Mesangial cell (primary cell): ENCODE measurements at places on chromosomes 13 and 19. TPM values are rescaled to one million over a fixed set of nuclear protein-coding genes. Genes with fewer than 3 reads are reported as not detected.

The SULT2A1 gene
- total RNA-seq, result not detected in 2 replicates

The GFY gene
- total RNA-seq, result not detected in 2 replicates

The DHRS12 gene
- total RNA-seq, result 5.1 and 20.0 TPM in 2 replicates

The CEACAM16 gene
- total RNA-seq, result not detected in 2 replicates

The AKT1S1 gene
- total RNA-seq, result 36.3 and 38.9 TPM in 2 replicates

The LILRA1 gene
- not detected in 2 replicates for total RNA-seq

The DIRAS1 gene
- 2.3 and 7.2 TPM in 2 replicates for total RNA-seq

The TEKTIP1 gene
- total RNA-seq, result not detected in 2 replicates

The ZNF765 gene
- total RNA-seq, result 4.1 and 5.9 TPM in 2 replicates

The SMIM44 gene
- total RNA-seq, result not detected in 2 replicates

The ZNF726 gene
- 1.0 and 11.6 TPM in 2 replicates for total RNA-seq

The NCR1 gene
- total RNA-seq, result not detected in 2 replicates

The ZNF761 gene
- total RNA-seq, result 4.1 and 6.3 TPM in 2 replicates

The OR7D2 gene
- total RNA-seq, result 0.51 TPM in 1 of 2 replicates, not detected in the other

The KL gene
- 0.16 and 3.7 TPM in 2 replicates for total RNA-seq

The SPRED3 gene
- 0.81 and 1.5 TPM in 2 replicates for total RNA-seq

The ADGRE1 gene
- not detected in 2 replicates for total RNA-seq

The ZFP14 gene
- 0.33 and 1.9 TPM in 2 replicates for total RNA-seq

The RAB3A gene
- 0.65 and 2.4 TPM in 2 replicates for total RNA-seq

The LYL1 gene
- total RNA-seq, result 2.9 and 6.4 TPM in 2 replicates

The GPC5 gene
- 0.63 and 0.98 TPM in 2 replicates for total RNA-seq

The ZSCAN4 gene
- total RNA-seq, result not detected in 2 replicates

The ZNF814 gene
- total RNA-seq, result 4.1 and 4.3 TPM in 2 replicates
